Stimulated activated CD4-positive, alpha-beta T cell treated with anti-CD3 and anti-CD28 coated beads, Interleukin-4, amount 100 ng/mL, for 24 hours (primary cell): ENCODE measurements at places on chromosomes 2 and 18.

DNA sequence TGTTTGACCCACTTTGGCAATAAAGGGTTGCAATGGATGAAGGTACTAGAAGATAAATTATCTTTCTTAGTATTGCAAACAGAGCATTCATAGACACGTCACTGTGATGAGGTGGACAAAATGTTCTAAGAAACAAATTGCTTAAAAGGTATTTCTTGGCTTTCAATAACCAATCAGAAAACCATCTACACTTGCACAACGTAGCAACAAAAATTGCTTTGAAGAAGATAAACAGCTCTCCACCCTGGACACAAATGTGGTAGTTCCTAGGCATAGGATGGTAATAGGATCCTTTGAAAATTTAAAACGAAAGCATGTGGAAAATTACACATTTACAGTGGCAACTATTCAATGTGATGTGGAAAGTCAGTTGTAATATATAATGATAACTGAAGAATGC lies 439.9 kb upstream of the ETAA1 start:
- no peak for DNase-seq

GRCh38 chr2:46967990-46968647 lies 52.5 kb upstream of the MCFD2 start:
- no peak for DNase-seq

GRCh38 chr18:2337552-2338141 lies 233.7 kb downstream of the METTL4 start:
- DNase-seq: peak; percentile 47

DNA sequence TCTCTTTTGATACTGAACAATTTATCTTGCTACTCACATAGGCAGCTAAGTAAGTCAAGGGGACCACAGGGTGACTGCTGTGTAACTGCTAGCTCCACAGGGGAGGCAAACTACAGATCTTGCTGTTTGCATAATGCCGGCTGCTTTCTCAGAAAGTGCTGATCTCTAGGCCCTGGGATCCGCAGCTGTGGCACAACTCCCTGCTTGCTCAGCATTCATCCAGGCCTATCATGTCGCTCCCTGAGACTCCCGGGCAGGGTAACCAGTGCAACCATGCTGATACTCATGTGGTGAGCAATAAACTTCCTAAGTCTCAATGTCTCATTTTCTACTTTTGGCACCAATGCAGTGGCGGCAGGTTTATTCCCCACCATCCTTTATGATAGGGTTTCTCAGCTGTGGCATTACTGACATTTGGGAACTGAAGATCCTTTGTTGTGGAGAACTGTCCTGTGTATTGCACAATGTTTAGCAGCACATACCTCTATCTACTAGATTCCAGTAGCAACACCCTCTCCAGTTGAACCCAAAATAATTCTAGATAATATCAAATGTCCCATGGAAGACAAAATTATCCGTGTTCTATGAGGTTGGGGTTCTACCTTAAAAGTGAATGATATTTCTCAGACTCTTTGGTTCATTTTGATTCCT lies 1101.3 kb downstream of the LRP1B start:
- DNase-seq: no peak

DNA sequence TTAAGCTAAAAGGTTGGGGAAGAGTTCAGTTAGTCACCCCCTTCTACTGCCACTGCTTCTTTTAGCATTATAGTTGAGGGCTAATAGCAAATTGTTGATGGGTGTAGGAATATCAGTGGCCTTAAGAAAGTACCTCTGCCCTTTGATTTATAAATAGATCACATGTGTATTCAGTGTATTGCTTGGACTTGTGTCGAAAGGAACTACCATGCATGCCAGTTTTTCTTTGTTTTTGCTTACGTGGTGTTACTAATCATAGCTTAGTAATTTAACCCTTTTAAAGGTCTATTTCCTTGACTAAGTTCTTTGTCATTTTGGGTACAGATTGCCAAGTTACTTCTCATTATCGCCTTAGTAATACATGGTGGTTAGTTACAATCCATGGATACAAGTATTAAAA lies 85.6 kb downstream of the MIB1 start:
- no peak for DNase-seq

- DNase-seq: no peak
Observed at GRCh38 chr18:33316146-33316587, 124.4 kb downstream of the CCDC178 start.

GRCh38 chr2:34143149-34143548 lies 544.0 kb upstream of the FAM98A start:
- DNase-seq: no peak

DNA sequence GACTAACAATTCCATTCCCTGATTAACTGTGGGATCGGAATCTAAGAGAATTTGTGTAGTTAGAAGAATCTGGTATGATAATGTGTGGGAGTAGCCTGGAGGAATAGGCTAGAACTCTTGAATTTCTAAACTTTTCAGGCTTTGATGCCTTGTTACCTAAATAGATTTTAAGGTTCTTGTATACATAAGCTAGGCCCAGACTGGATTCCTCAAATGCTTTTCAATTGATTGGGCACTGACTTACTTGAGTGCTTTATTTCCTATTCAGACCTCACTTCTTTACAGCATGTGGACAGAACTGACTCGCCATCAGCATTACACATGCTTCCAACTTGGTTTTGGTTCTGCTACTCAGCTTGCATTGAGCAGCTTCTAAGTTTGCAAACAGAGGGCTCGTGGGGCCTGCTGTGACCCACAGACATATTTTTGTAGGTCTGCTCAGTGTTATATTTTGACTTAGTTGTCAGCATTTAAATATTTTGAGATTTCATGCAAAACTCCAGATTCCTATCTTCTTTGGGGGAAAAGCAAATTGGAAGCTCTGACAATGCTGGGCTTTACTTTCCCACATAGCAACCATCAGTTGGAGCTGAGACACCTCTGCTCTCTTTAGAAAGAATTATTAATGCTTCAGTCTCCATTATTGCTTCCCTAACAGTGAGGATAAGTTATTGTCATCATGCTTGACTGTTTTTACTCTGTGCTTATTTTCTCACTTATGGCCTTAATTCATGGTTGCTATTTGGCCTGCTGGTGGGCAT lies 5.7 kb downstream of the PARD3B start:
- no peak for DNase-seq

DNA sequence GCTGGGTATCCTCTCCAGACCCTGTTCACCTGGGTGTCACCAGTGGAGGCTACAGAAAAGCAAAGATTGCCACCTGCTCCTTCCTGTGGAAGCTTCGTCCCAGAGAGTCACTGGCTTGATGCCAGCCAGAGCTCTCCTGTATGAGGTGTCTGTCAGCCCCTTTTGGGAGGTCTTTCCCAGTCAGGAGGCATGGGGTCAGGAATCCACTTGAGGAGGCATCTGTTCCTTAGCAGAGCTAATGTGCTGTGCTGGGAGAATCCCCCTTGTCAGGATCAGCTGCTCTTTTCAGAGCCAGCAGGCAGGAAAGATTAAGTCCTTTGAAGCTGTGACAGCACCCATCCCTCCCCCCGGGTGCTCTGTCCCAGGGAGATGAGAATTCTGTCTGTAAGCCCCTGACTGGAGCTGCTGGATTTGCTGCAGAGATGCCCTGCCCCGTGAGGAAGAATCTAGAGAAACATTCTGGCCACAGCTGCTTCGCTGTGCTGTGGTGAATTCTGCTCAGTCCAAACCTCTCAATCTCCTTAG lies 121.8 kb downstream of the GPR39 start:
- DNase-seq: no peak

- DNase-seq: no peak
Observed at GRCh38 chr2:167787021-167787420, 460.4 kb downstream of the STK39 start.

DNA sequence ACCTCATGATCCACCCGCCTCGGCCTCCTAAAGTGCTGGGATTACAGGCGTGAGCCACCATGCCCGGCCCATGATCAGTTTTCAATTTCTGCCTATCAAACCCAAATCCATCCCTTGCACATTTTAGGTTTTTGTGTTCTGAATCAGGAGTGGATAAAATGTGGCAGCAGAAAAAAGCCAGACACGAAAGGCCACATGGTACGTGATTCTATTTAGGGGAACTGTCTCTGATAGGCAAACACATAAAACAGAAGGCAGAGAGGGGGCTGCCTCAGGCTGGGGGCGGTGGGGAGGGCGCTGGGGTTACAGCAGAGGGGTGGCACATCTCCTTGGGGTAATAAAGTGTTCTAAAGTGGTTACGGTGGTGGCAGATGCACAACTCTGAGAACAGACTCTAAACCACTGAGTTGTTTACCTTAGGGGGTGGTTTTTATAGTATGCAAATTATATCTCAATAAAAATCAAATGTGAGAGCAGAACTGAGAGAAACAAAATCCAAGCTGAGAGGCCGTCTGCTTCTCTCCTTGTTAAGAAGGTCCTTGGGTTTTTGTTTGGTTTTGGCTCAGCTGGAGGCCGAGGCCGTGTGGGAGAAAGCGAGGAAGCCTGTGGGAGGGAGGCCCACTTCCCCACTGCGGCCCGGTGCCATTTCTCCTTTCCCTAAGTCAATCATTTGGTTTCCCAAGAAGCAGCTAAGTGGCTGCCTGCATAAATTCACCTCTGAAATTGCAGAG lies 78.0 kb downstream of the SOWAHC start:
- no peak for DNase-seq

- DNase-seq: no peak
Observed at GRCh38 chr2:240925191-240925567, 19.0 kb downstream of the CROCC2 start.
